ENCODE measurements at places on chromosomes 3 and 15. TPM values are rescaled to one million over a fixed set of nuclear protein-coding genes. Genes with fewer than 3 reads are reported as not detected.

The GOLGA6D gene
- total RNA-seq = not detected

The SLC6A1 gene
- 154 TPM for total RNA-seq

The P2RY14 gene
- 1.4 TPM for total RNA-seq

The CNTN6 gene
- 35.1 TPM for total RNA-seq

The SPTBN5 gene
- total RNA-seq = 0.92 TPM

The MUC13 gene
- total RNA-seq = not detected

The IFRD2 gene
- total RNA-seq = 18.5 TPM

The NOX5 gene
- total RNA-seq = 0.23 TPM

The CAND2 gene
- 16.8 TPM for total RNA-seq

The SLC9A9 gene
- total RNA-seq = 13.4 TPM

All from diencephalon (tissue), 1 donor.